ENCODE measurements at places on chromosomes 6 and 20.
A peak's percentile ranks its signal among the peaks of the same experiment; 100 is the strongest.

- DNase-seq, result no peak
These were observed 106.3 kb downstream of the TNFRSF21 start for GRCh38 chr6:47203266-47203937.

- DNase-seq, result no peak
These were observed 1369.1 kb downstream of the EPHA7 start for GRCh38 chr6:92050216-92050615.

GRCh38 chr6:37259191-37259590 lies 1.2 kb upstream of the TMEM217 start:
- no peak for DNase-seq

- no peak for DNase-seq
These were observed 19.5 kb upstream of the RSPH4A start for GRCh38 chr6:116596815-116597214.

GRCh38 chr6:141347086-141347485 lies 785.6 kb upstream of the GJE1 start:
- no peak for DNase-seq

GRCh38 chr20:6663751-6664388 lies 103.6 kb upstream of the BMP2 start:
- DNase-seq, result no peak

DNA sequence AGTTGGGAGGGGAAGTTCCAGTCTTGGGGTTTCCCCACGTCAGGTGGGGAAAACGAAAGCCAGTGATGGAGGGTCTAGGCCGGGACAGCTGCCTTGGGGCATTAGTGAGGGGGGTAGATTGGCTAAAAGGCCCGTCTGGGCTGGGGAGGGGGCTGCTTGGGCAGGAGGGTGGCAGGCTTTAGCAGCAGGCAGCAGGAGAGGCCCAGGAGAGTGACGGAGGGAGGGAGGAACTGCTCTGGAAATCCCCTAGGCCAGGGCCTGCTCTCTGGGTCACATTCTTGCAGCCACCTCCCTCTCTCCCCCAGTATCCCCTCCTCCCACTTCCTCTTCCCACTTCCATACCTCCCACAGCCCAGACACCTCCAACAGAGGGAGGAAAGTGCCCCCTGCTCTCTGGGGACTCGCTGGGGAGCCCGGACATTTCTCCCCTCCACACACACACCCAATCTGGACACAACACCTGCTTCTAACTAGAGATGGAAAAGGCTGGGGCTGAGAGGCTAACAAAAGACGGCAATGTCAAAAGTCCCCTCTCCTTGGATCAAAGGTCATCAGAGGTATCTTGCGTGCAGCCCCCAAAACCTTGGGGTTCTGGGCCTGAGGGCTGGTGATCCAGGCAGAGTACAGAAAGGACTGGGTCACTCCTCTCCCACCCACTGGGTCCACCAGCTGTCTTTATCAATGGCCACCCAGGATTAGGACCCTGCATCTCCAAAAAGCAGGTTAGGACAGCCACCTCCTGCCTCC lies 1.8 kb downstream of the NFKBIE start:
- DNase-seq, result no peak

DNA sequence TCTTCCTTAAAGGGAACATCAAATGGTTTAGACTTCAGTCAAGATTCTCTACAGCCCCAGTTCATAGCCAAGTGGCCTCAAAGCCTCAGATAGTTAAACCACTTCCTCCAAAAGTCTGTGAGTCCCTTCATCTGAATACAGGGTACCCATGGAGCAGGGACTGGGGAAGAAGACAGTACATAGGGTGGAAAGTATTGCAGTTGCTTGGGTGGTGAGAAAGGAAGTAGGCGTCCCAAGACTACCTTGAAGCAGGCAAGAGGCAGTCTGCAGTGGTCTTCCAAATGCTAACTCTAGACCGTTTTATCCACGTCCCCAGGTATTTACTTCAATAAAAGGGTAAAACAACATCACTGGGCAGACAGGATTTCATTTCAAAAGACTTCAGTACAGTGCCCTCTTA lies 2.0 kb downstream of the FYN start:
- no peak for DNase-seq

- no peak for DNase-seq
These were observed 2.1 kb downstream of the ZMYND8 start for GRCh38 chr20:47354464-47354713.

- DNase-seq, result no peak
These were observed 193.3 kb downstream of the CLIC5 start for GRCh38 chr6:45822246-45822812.

GRCh38 chr20:51639206-51639832 lies 96.8 kb upstream of the NFATC2 start:
- peak; percentile 47 for DNase-seq

- DNase-seq, result no peak
These were observed 1.5 kb upstream of the MDFI start for GRCh38 chr6:41636833-41637193.

- DNase-seq, result no peak
These were observed 107.8 kb upstream of the SHLD1 start for GRCh38 chr20:5642155-5642981.

DNA sequence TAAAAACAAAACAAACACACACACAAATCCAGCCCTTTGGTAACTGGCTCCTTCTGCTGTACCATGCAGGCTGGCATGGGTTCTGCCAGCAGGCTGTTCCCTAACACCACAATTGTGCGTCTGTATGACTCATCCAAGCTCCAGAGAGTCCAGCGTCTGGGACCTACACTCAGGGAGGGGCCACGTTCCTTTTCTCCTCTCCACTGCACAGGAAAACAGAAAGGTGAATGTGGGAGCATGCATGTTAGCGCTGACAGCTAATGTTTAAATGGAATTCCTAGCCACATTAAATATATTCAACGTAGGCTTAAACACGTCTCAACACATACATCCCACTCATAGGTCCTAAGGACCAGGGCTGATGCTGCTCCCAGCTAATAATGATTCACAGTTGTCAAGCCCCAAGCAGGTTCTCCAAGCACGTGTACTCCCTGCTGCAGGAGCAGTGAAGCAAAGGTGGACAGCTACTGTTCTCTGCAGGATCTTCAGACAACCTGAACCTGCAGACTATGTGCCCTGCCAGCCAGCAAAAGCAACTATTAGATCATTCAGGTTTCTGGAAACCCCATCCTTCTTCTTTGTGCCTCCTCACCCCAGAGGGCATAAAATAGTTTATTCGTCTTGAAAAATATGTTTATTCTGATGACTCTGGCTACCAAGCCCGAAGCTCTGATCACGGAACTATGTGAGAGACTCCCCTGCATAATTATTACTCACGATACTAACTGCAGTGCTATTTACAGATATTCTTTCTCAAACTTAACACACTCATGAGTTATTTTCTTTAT lies 20.9 kb downstream of the MAP1LC3A start:
- no peak for DNase-seq

DNA sequence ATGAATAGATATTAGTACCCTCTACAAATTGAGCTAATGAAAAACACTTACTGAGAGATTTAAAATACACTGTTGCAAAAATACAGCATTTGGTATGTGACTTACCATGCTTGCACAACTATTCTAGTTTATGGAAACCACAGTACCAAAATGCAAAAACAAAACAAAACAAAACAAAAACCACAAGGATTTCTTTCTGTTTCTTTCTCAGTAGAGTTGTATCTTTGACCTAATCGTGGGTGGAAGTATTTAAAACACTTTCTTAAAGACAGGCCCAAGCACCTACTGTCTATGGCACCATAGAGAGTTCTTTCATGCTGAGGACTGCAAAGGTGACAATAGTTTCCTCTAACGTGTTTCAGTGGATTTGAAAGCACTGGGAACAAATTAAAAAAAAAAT lies 95.3 kb upstream of the C6orf118 start:
- no peak for DNase-seq
